ENCODE measurements at places on chromosomes 3 and 15.

DNA sequence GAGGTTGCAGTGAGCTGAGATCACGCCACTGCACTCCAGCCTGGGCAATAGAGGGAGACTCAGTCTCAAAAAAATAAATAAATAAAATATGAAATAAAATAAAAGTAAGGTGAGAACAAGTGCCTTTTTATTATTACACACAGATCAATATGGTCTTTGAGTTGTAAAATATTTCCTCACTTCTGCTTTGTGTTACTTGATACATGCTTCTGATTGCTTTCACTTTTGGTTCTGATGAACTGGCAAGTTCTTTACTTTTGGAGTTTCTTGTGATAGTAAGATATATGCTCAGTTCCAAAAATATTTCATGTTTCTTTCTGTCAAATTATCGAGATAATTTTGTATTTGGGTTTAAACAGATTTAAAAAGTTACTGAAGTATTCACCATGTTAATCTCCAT lies 16.6 kb upstream of the GYG1 start:
- DNase-seq = no peak

DNA sequence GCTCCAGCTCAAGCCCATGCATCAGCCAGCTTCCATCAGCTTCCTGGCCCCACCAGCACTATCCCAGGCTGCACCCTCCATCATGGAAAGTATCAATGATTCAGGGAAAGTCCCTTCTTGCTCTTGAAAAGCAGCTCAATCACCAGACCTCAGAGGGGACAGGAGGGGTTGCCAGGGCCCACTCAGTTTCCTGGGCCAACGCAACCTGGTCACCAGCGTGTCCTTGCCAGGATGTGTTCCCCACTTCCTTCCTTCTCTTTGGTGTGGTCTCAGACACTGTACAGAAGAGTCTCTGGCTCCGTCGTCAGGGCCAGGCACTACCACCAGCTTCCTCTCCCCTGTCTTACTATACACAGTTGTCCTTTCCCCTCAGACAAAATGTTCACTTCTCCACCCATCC lies 3.0 kb downstream of the HDC start:
- DNase-seq = peak; percentile 63

GRCh38 chr3:55482496-55483195 lies 4.5 kb downstream of the WNT5A start:
- DNase-seq = no peak

DNA sequence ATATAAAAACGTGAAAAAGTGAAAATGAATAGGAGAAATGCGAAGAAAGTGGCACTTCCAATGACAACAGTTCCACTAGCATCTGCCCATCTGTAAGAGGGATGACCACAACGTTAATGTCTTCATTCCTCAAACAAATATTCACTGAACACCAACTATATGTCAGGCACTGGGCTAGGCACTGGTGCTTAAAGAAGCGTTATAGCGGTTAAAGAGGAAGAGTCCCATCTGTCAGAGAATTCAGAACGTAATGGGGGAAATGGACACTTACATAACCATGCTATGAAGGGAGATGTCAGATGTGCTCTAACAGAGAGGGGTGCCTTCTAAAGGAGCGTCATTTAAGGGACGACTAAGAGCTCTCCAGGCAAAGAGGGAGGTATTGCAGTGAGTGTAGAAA lies 8.2 kb downstream of the RUBCN start:
- no peak for DNase-seq

DNA sequence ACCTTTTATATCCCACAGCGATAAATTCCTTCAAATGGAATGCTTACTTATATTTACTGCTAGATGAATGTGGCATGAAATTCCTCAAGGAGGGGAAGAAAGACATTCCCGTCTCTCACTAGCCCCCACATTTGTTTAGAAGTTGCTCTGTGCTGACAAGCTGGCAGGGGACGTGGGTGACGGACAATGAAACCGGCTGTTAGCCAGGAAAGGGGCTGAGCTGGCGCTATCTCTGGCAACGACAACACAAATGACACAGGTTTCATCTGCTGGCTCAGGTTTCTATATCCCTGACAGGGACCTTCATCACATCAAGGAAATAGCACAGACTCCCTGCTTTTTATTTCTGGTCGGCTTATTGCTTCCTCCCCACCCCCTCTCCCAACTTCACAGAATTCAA lies 15.8 kb downstream of the RUVBL1 start:
- DNase-seq = no peak

Measured in stimulated activated CD8-positive, alpha-beta memory T cell treated with anti-CD3 and anti-CD28 coated beads, Interleukin-15, amount 100 ng/mL, for 48 hours (primary cell).